ENCODE measurements at places on chromosomes 16 and 17. TPM values are rescaled to one million over a fixed set of nuclear protein-coding genes. Genes with fewer than 3 reads are reported as not detected.

- peaks cover 12% of the 10 kb centered on the region for H3K4me1 ChIP-seq
- no peak overlapping the region for H3K27ac ChIP-seq
- H3K36me3 ChIP-seq = no peaks in the 10 kb centered on the region
- no peak for DNase-seq
These were observed 135.7 kb upstream of the XYLT1 start for GRCh38 chr16:17606460-17606859.

GRCh38 chr17:36942631-36943125, 5.4 kb downstream of the LHX1 start:
- H3K36me3 ChIP-seq = no peaks in the 10 kb centered on the region
- H3K4me3 ChIP-seq = no peak overlapping the region
- H3K27ac ChIP-seq = no peak overlapping the region
- peaks cover 29% of the 10 kb centered on the region for H3K27me3 ChIP-seq

- H3K27ac ChIP-seq = no peak overlapping the region
- H3K27me3 ChIP-seq = peaks cover 36% of the 10 kb centered on the region
- no peaks in the 10 kb centered on the region for H3K4me1 ChIP-seq
- no peak for DNase-seq
- H3K4me3 ChIP-seq = no peak overlapping the region
- no peaks in the 10 kb centered on the region for H3K36me3 ChIP-seq
These were observed 8.4 kb downstream of the TMEM98 start for GRCh38 chr17:32936186-32936893.

- no peaks in the 10 kb centered on the region for H3K4me1 ChIP-seq
- no peaks in the 10 kb centered on the region for H3K36me3 ChIP-seq
- no peak for DNase-seq
- no peak overlapping the region for H3K27ac ChIP-seq
- H3K27me3 ChIP-seq = no peaks in the 10 kb centered on the region
These were observed 113.5 kb upstream of the RPL38 start for GRCh38 chr17:74089869-74090464.

GRCh38 chr17:33482636-33483035, 189.5 kb upstream of the ASIC2 start:
- H3K27me3 ChIP-seq = no peaks in the 10 kb centered on the region
- no peaks in the 10 kb centered on the region for H3K36me3 ChIP-seq
- H3K4me1 ChIP-seq = no peaks in the 10 kb centered on the region
- no peak overlapping the region for H3K27ac ChIP-seq
- no peak overlapping the region for H3K4me3 ChIP-seq

DNA sequence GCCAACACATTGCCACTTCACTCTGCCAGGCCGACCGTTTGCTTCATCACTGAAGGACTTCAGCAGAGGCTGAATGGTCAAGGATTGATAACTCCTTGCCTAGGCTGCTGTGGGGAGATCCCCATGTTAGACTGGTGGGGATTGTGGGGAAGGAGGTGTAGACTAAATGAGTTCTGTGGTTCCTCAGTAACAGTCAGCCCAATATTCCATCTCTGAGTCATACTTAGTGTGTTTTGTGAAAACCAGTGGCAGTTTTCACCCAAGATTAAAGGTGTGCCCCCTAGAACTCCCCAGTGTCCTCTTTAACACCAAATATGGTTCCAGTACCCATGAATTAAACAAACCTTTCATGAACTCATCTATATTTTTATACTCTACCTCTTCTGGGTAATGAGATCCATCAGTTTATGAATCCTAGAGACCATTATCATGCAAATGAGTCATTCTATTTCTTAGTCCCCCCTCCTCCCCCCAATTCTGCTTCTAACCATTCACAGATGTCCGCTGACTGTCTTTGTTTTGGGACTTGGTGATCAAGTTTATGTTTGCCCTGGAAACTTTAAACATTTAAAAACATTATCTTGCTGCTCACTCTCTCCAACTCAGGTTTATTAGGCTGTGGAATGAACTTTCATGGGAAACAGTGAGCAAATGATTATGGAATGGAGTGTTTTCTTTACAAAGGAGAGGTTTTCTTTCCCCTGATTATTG, 66.8 kb upstream of the GAS7 start:
- no peak overlapping the region for H3K4me3 ChIP-seq
- no peaks in the 10 kb centered on the region for H3K27me3 ChIP-seq
- no peaks in the 10 kb centered on the region for H3K36me3 ChIP-seq
- no peaks in the 10 kb centered on the region for H3K4me1 ChIP-seq

GRCh38 chr17:74011966-74012365, 191.5 kb upstream of the RPL38 start:
- H3K27me3 ChIP-seq = peaks cover 49% of the 10 kb centered on the region
- H3K4me3 ChIP-seq = no peak overlapping the region
- H3K36me3 ChIP-seq = no peaks in the 10 kb centered on the region
- H3K4me1 ChIP-seq = no peaks in the 10 kb centered on the region
- no peak for DNase-seq

- H3K36me3 ChIP-seq = peaks cover 9% of the 10 kb centered on the region
- DNase-seq = no peak
- H3K4me3 ChIP-seq = no peak overlapping the region
- no peak overlapping the region for H3K27ac ChIP-seq
- H3K4me1 ChIP-seq = peaks cover 6% of the 10 kb centered on the region
These were observed 16.8 kb upstream of the FASN start for GRCh38 chr17:82114872-82115271.

DNA sequence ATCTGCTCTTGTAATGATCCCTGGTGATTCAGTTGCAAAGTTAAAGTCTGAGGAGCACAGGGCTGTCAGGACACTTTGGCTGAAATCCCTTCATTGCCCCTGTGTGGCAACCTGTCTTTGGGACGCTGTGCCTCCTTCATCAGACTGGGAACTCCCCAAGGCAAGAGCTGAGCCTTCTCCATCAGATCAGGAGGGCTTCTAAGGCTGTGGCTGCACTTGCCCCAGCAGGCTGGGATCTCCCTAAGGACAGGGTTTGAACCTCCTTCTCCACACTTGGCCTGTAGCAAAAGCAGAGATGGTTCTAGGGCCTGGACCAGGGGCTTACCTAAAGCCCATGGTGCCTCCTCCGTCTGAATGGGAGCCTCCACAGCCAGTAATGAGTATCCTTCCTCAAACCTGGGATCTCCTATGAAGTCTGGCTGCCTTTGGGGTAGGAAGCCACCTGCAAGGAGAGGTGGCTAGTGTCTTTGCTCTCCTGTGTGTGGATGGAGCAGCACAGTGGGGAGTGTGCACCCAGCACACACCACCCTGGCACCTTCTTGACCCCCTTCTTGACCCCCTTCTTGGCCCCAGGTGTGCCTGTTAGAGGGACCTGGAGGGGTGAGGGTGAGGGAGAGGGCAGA, 79.0 kb upstream of the NKD1 start:
- no peak overlapping the region for H3K27ac ChIP-seq
- H3K27me3 ChIP-seq = no peaks in the 10 kb centered on the region
- H3K36me3 ChIP-seq = no peaks in the 10 kb centered on the region
- H3K4me1 ChIP-seq = peaks cover 3% of the 10 kb centered on the region
- H3K4me3 ChIP-seq = no peak overlapping the region

- peaks cover 25% of the 10 kb centered on the region for H3K27me3 ChIP-seq
- no peak for DNase-seq
- H3K4me1 ChIP-seq = no peaks in the 10 kb centered on the region
- H3K27ac ChIP-seq = no peak overlapping the region
- H3K36me3 ChIP-seq = no peaks in the 10 kb centered on the region
These were observed 128.0 kb upstream of the SDK2 start for GRCh38 chr17:73772107-73772705.

DNA sequence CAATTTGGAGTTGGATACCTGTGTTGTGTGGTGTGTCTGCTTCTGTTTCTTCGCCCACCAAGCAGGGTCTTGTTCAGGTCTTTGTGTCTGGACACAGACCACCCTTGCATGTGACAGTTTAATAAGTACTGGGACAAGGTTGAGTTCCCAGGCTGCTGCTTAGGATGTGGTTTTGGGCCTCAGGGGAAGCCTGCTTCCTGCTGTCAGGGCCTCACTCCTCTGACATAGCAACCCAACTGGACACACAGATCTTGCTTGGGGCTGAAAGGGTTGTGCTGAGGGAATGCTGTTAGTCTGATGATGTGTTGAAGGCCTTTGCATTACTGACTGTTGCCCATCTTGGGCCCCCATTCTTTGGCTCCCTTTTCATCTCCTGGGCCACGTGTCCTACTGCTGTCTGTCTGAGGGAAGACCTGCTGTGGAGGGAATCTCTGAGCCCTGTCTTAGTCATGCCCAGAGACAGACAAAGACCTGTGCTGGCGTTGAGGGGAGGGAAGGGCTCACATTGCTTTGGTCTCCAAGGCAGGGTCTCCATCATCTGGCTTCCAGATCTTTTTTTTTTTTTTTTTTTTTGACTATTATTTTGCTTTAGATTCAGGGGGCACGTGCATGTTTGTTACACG, 4.7 kb upstream of the TGFB1I1 start:
- H3K4me1 ChIP-seq = peaks cover 17% of the 10 kb centered on the region
- DNase-seq = no peak
- H3K36me3 ChIP-seq = peaks cover 4% of the 10 kb centered on the region

DNA sequence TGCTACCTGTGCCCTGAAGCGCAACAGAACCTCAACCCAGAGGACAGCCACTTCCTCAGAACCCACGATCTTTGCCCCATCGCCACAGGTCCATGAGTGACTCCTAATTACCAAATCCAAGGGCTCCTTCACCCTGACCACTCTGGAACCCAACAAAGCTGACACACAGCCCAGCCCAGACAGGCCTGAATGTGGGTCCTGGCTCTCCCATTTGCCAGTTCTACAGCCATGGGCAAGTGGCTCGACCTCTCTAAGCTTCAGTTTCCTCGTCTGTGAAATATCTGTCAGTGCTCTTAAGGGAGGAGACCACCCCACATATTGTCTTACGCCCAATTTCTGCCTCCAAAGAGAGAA, 18.0 kb upstream of the ENDOV start:
- no peak for DNase-seq
- H3K27me3 ChIP-seq = no peaks in the 10 kb centered on the region
- H3K36me3 ChIP-seq = peaks cover 14% of the 10 kb centered on the region
- H3K27ac ChIP-seq = no peak overlapping the region
- no peaks in the 10 kb centered on the region for H3K4me1 ChIP-seq

- H3K4me3 ChIP-seq = no peak overlapping the region
- H3K4me1 ChIP-seq = peaks cover 12% of the 10 kb centered on the region
- H3K27me3 ChIP-seq = peaks cover 5% of the 10 kb centered on the region
- no peak for DNase-seq
These were observed 1.4 kb downstream of the PYY start for GRCh38 chr17:43952351-43952723.

DNA sequence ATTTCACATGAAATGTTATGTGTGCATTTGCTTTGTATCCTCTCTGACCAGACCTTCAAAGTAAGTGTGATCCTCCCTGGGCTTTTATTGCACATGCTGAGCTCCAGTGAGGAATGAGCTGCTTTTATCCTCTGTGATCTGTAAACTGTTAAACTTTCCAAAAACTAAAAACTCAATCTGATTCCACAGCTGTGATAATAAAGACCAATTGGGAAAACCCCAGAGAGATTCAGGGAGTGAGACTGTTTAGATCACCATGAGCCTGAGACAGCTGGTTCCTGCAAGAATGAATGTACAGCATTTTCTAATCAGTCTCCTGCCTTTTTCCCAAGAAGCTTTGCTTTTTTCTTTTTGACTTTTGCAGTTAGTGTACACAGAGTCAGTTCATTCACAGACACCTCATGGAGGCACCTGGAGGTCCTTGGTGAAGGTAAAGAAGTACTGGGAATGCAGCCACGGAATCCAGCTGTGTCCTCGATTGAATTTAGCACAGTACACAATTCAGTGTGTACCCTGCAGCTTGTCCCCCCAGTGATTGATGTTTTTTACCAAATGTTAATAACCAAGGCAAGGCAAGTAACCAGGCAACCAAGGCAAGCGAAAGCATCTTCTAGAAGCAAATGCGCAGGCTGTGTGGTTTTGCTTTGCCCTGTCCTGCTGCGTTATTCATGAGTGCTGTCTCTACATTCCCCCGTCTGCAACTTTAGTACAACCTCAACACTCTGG, 182.6 kb downstream of the LGALS9B start:
- no peak overlapping the region for H3K4me3 ChIP-seq
- H3K27me3 ChIP-seq = no peaks in the 10 kb centered on the region
- no peak overlapping the region for H3K27ac ChIP-seq
- H3K36me3 ChIP-seq = no peaks in the 10 kb centered on the region
- DNase-seq = no peak
- H3K4me1 ChIP-seq = peaks cover 4% of the 10 kb centered on the region

- no peak overlapping the region for H3K4me3 ChIP-seq
- H3K36me3 ChIP-seq = no peaks in the 10 kb centered on the region
- no peak for DNase-seq
These were observed 4.7 kb downstream of the DNAH17 start for GRCh38 chr17:78572239-78573205.

DNA sequence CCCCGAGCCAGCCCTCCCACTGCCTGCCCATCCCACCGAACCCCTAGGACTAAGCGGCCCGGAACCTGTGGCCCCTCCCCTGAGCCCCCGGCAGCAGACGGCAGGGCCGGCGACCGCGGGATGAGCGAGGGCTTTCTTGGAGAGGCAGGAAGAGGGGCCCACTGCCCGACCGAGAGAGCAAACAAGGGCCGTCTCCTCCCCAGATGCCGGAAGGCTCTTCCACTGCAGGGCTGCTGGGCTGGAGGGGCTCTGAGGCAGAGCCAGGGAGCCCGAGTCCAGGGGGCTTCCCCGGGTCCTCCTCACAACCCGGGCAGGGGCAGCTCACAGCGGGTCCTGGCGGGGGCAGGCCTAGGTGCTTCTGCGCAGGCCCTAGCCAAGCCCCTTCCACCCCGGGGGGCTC, 2.9 kb downstream of the PERCC1 start:
- H3K36me3 ChIP-seq = no peaks in the 10 kb centered on the region
- no peak overlapping the region for H3K27ac ChIP-seq
- no peak overlapping the region for H3K4me3 ChIP-seq
- no peak for DNase-seq
- H3K27me3 ChIP-seq = no peaks in the 10 kb centered on the region

DNA sequence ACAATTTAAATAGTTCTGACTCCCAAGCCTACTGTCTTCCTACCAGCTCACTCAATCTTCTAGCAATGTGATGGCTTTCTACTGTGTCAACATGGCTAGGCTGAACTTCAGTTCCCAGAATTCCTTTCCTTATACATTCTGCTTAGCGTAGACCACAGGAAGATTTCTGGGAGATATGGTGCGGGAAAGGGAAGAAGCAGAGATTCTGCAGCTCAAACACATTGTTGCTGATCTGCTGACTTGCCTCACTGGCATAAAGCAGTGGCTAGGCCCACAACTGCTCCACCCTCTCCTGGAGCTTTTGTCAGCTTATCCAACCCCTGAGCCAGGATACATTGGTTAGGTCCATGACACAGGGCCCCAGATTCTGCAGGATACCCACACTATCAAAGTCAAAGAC, 58.8 kb downstream of the GAS7 start:
- H3K4me1 ChIP-seq = peaks cover 14% of the 10 kb centered on the region
- no peaks in the 10 kb centered on the region for H3K27me3 ChIP-seq
- no peaks in the 10 kb centered on the region for H3K36me3 ChIP-seq
- H3K4me3 ChIP-seq = no peak overlapping the region

Gene ALDH3A1
- total RNA-seq = not detected

Gene TSPAN10
- total RNA-seq = 1.5 TPM

Gene NKD1
- 6.2 TPM for total RNA-seq

Gene P2RX5
- total RNA-seq = 29.9 TPM

Gene ULK2
- 12.2 TPM for total RNA-seq

Gene RASD1
- total RNA-seq = 2.9 TPM
